Adrenal gland (tissue), 19 donors: ENCODE measurements at places on chromosomes 7 and 10. TPM values are rescaled to one million over a fixed set of nuclear protein-coding genes. Genes with fewer than 3 reads are reported as not detected.

- no peak for DNase-seq
These were observed 230.5 kb upstream of the AUTS2 start for GRCh38 chr7:69367780-69368179.

DNA sequence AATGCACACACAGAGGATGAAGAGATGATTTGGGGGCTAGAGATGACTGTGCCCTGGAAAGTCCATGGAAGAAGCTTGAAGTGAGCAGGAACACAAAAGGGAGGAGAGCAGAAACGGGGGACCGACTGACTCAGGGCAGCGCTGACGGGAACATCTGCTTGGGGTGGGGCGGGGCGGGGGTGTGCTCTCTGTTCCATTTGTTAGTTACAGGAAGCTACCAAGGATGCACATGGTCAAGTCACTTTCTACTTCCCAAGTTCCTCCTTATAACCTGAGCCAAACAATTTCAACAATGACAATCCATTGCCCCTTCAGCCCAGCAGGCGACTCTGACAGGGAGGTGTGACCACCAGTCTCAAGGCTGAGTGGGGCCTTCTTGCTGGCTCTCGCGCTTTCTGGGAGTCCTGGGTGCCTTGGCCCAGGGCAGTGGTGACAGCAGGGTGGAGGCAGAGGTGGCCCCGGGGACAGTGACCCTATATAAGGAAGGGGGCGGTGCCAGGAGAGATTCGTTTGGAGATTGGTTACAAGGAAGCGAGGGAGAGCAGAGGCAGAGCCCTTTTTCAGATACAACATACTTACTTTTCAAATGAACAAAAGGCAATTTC, 39.6 kb downstream of the CLEC2L start:
- no peak for DNase-seq

The ABCB1 gene
- 185 TPM for polyA plus RNA-seq

- DNase-seq, result no peak
These were observed 8.5 kb downstream of the CPED1 start for GRCh38 chr7:120996988-120997345.

GRCh38 chr10:287814-288213, 152.6 kb downstream of the ZMYND11 start:
- no peak for DNase-seq

DNA sequence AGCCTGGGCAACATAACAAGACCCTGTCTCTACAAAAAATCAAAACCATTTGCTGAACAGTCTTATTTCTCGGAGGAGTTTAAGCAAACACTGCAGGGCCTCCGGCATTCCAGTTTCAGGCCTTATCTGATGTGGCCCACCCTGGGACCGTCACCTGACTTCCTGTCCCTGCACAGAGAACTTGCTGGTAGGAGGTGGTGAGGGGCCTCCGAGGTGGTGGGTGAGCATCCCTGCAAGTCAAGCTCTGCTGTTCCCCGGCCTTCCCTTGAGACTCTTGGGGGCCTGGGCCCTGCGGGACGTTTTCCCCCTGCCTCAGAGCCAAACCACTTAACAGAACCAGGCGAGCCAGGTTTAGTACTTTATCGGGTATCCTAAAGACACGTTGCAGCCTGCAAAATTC, 44.5 kb upstream of the AP5Z1 start:
- no peak for DNase-seq

- peak; percentile 74 for DNase-seq
These were observed 29.7 kb upstream of the SEC61G start for GRCh38 chr7:54788664-54789063.

The NXPH1 gene
- 18.4 TPM for polyA plus RNA-seq

DNA sequence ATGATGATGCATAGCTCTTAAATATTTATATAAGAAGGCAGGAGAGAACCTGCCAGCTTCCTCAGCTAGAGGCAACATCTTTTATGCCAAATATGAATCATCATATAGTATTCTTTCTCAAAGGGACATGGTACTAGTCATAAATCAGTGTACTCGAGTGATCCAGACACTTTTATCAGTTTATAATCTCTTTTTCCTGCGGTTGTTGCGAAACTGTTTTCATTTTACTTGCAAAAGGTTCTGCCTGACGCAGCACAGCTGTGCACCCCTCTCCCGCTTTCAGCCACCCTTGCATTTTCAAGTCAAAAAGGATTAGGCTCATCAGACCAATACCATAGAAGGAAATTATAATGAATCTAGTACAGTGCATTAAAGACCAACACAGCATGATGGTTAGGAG, 332.3 kb upstream of the PRKCQ start:
- no peak for DNase-seq

- DNase-seq, result no peak
These were observed 31.6 kb upstream of the ZNF746 start for GRCh38 chr7:149529136-149529718.

DNA sequence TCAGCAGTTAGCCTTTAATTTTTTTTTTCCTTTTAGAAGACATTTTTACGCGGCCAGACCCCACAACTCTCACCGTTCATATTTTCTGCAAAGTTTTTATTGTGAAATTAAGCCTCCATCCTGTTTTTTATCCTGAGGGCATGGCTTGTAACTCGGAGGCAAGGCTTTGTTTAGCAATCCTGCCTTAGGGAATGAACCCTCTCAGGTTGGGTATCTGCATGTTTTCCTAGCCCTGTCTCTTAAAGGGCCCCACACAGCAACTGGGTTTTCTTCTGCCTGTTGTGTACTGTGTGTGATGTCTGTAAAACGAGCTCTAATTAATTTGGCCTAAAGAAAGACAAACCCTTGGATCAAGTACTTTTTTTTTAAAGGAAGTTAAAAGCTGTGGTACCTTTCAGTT, 130.2 kb upstream of the COBL start:
- DNase-seq, result no peak

- DNase-seq, result no peak
These were observed 179.5 kb downstream of the ADAM12 start for GRCh38 chr10:126208726-126209302.

GRCh38 chr10:97006364-97006763, 174.3 kb downstream of the LCOR start:
- DNase-seq, result no peak

The BAG3 gene
- 48.0 TPM for polyA plus RNA-seq

The ACSM6 gene
- polyA plus RNA-seq, result not detected

The PRDX3 gene
- 200 TPM for polyA plus RNA-seq

The TMEM270 gene
- 0.56 TPM for polyA plus RNA-seq

GRCh38 chr10:110151467-110151866, 55.9 kb upstream of the MXI1 start:
- no peak for DNase-seq

- DNase-seq, result peak; percentile 57
These were observed 68.6 kb downstream of the FRMPD2 start for GRCh38 chr10:48205918-48206317.

GRCh38 chr10:71603150-71603549, 116.4 kb downstream of the C10orf105 start:
- DNase-seq, result peak; percentile 70

GRCh38 chr7:44150966-44151941, 10.1 kb upstream of the MYL7 start:
- no peak for DNase-seq

- no peak for DNase-seq
These were observed 14.3 kb downstream of the PRF1 start for GRCh38 chr10:70588255-70588654.

DNA sequence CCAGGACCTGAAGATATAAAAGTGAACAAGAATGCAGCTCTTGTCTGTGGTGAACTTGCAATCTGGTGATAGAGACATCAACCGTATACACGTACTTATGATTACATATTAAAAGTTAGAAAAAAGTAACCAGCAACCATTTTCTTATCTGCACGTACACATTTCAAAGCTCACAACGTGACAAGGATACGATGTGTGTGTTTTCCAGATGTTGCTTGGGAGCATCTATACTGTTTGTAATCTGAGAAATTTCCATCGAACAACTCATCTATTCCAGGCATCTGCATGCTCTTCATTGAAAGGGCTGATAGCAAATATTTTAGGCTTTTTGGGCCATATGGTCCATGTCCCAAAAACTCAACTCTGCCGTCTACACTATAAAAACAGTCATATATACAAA, 23.3 kb downstream of the MALRD1 start:
- DNase-seq, result no peak

The CC2D2B gene
- polyA plus RNA-seq, result 0.29 TPM

DNA sequence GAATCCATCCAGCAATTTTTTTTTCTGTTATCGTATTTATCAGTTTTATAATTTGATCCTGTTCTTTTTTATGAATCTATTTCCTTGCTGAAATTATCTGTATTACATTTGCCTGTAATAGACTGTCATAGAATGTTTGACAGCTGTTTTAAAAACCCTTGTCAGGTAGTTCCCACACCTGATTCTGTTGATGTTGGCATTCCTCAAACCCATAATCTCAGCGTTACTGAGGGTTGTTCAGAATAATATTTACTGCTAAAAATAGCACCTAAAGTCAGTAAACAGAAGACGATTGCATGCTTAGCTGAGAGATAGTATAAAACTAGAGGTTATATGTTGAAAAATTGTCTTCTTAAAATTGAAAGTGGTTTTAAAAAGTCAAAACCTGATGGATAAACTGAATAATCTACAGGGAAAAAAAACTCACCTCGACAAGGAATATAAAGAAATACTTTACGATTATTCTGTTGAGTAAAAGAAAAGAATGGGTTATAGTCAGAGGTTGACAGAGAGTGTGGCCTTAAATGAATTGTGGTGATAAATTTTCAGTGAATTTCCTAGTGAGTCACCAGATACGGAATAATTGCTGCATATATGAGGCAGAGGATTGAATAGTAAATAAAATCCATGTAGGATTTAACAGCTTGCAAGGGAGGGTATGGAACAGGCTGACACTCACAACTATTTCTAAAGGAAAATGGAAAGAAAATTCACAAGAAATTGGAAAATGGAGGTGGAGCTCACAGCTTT, 824.1 kb upstream of the IGFBP3 start:
- DNase-seq, result no peak

DNA sequence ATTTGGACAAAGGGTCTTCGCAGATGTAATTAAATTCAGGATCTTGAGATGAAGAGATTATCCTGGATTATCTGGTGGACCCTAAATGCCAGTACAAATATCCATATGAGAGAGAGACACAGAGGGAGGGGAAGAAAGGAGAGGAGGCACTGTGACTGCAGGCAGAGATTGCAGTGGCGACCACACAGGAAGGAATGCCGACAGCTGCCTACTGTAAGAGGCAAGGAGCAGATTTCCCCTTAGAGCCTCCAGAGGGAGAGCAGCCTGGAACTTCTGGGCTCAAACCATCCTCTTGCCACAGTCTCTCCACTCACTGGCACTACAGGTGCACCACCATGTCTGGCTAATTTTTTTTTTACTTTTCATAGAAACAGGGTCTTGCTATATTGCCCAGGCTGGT, 152.3 kb downstream of the SDK1 start:
- no peak for DNase-seq

DNA sequence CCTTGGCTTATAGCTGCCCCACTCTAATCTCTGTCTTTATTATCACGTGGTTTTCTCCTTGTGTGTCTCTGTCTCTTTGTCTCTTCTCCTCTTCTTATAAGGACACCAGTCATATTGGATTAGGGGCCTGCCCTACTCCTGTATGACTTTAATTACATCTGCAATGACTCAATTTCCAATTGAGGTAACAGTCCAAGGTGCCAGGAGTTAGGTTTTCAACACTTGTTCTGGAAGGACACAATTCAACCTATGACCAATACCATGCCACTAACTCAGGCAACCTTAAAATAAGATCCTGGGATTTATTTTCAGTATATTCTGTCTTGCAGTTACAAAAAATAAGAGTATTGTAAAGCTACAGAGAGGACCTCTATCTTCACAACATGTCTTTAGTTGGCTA, 21.6 kb upstream of the MET start:
- no peak for DNase-seq

GRCh38 chr7:44470135-44470479, 20.4 kb downstream of the NUDCD3 start:
- DNase-seq, result no peak

DNA sequence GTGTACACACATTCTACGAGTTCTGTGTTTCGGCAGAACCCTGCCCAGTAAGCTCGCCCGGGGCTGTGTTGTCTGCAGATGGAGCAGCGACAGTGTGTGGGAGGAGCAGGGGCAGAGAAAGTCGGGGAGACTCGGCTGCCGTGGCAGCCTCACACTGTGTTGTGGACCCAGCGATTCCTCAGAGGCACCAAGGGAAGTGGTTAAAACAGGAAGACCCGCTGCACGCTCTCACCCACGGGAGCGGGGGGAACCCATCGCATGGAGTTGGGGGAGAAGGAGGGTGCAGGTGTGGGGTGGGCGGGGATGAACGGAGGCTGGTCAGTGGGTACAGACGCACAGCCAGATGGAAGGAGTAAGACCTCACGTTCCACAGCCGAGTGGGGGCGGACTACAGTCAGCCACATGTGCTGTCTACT, 250.2 kb downstream of the ELFN1 start:
- DNase-seq, result no peak

The DPP6 gene
- polyA plus RNA-seq, result 13.1 TPM
